DMS153 (cell line): ENCODE measurements at places on chromosomes 6 and 20.

GRCh38 chr6:34439442-34439841, 13.6 kb upstream of the RPS10 start:
- DNase-seq: no peak

DNA sequence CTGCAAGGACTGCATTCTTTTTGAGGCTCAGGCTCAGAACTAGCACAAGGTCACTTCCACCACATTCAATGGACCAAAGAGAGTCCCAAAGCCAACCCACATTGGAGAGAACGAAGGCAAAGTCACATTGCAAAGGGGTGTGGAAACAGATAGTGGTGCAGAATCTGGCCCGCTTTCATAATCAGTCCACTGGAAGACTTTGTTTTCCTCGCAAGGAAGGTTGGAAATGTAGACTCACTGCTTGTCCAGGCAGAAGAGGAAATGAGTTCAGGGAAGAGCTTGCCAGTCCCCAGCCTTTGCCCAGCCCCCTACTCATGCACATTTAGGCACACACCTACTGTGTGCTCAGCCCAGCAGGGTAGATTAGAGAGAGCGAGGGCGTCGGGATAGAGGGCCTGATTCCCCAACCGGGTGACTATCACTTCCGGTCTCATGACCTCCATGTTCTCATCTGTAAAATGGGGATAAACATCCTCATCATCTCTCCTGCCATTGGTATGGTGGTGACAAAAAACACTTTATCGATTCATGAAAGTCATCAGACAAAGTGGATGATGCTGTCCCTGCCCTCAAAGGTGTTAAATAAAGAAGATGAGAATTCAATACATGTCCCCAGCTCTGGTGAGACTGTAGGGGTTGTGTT, 24.3 kb upstream of the CCN5 start:
- DNase-seq: no peak

GRCh38 chr6:154446984-154447383, 63.5 kb downstream of the CNKSR3 start:
- no peak for DNase-seq

DNA sequence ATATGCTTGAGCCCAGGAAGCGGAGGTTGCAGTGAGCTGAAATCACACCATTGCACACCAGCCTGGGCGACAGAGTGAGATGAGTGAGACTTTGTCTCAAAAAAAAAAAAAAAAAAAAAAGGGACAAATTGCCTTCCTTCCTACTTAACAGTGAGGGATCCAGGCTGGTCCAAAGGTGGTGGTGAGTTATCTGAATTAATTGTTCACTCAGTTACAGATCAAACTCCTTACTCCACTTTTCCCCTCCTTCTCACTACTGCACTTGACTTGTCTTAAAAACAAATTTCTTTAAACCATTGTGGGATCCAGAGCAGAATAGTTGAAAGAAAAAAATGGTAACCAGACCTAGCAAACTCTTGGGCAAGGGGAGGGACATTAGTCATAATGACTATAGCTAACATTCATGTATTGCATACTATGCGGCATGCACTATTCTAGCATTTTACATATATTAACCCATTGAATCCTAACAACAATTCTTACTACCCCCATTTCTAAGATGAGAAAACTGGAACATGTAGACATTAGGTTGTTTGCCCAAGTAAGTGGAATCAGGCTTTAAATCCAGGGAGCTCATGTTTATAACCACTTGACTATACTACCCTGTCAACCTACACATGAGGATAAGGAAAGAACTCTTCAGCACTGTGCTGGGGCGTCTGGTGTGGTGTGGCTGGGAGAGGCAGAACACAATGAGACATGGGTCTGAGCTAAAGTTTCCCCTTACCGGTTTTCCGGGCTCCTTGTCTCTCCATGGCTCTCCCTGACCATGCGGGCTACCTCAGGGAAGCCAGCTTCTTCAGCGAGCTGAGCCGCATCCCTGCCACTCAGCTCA, 1.5 kb downstream of the GPANK1 start:
- DNase-seq: no peak

GRCh38 chr6:119196715-119197114, 118.3 kb upstream of the FAM184A start:
- no peak for DNase-seq

DNA sequence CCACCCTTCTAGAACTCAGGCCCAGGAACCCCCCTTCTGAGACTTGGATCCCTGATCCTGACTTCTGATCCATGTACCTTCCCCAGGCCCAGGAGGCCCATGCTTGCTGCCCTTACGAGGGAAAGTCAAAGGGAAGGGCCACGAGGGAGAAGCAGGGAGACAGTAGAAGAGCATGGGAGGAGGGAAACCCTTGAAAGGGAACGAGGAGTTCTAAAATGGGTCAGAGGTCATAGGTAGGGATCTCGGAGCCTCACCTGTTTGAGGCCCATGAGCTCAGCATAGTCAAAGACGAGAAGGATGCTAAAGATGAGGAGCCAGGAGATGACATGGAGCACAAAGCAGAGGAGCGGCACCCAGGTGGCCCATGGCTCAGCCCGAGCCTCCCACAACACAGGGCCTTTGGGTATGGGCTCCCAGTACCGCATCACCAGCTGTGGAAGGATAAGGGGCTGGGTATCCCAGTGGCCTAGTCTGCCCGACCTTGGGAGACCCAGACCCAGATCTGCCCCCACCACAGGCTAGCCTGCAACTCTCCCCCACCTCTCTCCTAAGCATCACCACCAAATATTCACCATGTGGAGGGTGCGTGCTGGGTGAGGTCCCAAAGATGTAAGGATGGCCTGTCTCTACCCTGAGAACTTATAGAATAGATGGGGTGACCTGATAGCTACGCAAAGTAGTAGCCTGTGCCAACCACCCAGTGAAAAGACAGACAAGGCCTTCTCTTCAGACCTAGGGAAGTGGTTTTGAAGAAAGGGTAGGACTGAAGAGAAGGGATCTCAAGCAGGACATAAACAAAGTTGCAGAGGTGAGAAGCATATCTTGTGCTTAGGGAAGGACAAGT, 1.5 kb downstream of the NRM start:
- DNase-seq: no peak

DNA sequence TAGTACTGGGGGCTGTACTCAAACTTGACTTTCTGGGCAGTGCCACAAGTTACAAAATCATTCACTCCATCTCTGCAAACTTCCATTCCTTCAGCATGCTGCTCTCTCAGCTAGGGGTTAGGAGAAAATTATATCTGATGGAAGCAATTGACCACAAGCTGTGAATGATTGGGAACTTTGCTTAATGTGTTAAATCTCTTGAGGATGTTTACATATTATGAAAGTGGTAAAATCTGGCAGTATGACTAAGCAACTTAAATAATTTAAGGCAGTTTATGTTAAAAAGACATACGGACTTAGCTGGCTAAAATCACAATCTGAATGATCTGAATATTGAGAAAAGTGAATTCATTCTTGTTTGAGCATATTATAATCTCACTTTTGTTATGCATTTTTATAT, 415.0 kb downstream of the PHF3 start:
- DNase-seq: no peak

- DNase-seq: no peak
These were observed 233.3 kb downstream of the SYNDIG1 start for GRCh38 chr20:24702501-24703283.

DNA sequence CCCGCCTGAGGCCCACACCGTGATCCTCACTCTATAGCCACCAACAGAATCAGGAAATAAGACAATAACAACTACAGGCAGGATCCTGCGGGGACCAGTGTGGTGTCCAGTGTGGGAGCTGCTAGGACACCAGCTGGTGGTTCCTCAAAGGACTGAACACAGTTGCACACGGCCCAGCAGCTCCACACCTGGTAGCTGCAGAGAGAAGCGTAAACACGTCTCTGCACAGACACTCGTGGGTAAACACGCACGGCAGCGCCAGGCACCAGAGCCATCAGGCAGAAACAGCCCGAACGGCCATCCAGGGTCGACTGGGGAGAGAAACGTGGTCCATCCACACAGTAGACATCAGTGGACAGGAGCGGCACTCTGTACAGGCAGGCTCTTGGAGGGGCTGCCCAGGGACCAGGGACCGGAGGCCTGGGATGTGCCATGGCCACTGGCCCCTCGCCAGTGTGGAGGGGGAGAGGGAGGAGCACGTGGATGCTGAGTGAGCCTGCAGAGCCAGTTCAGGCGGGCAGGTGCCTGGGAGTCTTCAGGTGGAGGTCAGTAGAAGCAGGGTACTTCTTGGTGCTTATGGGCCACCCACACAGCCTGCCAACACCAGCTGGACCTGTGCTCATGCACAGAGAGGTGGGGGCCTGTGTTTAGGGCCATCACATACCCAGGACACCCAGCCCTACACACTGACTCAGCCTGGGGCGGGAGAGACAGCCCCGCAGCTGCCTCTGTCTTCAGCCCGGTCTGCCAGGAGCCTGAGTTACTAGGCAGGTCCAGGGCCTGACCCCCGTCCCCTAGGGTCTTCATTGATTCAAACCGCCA, 7.4 kb upstream of the LAMA5 start:
- DNase-seq: no peak
